ENCODE measurements at places on chromosomes 2 and 18.

GRCh38 chr2:86042256-86043168, 63.2 kb downstream of the POLR1A start:
- DNase-seq, result no peak

GRCh38 chr18:73895701-73896100, 251.9 kb downstream of the FBXO15 start:
- no peak for DNase-seq

- DNase-seq, result no peak
Measured at GRCh38 chr2:99975386-99975785, 167.0 kb downstream of the AFF3 start.

- no peak for DNase-seq
Measured at GRCh38 chr2:158405341-158405740, 51.2 kb downstream of the CCDC148 start.

DNA sequence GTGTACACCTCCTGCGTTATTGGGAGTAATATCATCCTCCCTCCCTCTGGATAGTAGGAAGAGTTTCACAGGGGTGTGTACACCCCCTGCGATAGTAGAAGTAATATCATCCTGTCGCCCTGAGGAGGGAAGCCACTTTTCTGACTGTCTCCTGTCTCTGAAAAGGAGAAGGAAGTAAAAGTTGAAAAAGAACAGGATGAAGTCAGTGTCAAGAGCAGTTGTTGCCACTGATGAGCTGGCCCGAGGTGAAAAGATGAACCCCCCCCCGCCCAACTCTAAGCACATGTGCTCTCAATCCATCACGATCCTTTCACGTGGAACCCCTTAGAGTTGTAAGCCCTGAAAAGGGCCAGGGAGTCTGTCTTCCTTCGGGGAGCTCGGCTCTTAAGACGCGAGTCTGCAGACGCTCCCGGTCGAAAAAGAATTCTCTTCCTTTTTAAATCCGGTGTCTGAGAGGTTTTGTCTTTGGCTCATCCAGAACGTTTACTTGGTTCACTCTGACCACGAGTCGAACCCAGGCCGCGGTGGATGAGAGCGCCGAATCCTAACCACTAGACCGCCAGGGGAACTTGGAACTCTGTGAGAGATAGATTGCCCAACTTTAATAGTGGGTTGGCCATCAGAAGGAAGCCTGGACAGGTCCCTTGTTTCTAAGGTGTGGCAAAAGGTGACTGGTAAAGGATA, 22.4 kb upstream of the NAGK start:
- no peak for DNase-seq

GRCh38 chr2:97845133-97845532, 131.8 kb downstream of the ZAP70 start:
- DNase-seq, result no peak

GRCh38 chr2:21821672-21822227, 698.0 kb downstream of the TDRD15 start:
- no peak for DNase-seq

DNA sequence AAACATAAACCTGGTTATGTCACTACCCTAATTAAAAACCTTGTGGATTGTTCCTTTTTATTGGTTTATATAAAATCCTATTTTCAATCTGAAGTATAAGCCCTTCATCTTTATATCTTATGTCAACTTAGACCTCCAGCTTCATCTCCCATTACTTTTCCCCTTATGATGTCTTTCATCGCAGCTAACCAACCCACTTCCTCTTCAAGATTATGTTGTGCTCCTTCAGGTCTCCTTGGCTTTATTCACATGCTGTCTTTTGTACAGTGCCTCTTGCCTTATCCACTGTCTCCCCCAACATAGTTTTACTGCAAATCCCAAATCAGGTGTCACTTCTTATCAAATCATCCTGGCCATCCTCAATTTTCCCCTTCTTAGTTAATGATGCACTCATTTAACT, 25.9 kb downstream of the MBD5 start:
- DNase-seq, result no peak

DNA sequence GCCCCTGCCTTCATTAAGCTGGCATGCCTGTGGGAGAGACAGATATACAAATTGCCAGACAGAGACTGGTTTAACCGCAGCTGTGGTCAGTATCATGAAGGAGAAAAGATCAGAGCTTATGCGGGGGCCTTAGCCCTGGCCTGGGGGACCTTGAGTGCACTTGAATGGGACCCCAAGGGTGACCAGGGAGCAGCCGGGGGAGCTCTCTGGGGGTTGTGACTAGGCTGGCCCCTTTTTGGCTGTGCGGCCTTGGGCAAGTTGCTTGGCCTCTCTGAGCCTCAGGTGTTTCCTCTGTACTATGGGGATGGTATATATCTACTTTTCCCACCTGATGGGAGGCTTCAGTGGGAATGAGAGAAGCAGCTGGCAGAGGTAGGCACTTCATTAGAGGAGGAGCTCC, 35.7 kb downstream of the INHBB start:
- no peak for DNase-seq

DNA sequence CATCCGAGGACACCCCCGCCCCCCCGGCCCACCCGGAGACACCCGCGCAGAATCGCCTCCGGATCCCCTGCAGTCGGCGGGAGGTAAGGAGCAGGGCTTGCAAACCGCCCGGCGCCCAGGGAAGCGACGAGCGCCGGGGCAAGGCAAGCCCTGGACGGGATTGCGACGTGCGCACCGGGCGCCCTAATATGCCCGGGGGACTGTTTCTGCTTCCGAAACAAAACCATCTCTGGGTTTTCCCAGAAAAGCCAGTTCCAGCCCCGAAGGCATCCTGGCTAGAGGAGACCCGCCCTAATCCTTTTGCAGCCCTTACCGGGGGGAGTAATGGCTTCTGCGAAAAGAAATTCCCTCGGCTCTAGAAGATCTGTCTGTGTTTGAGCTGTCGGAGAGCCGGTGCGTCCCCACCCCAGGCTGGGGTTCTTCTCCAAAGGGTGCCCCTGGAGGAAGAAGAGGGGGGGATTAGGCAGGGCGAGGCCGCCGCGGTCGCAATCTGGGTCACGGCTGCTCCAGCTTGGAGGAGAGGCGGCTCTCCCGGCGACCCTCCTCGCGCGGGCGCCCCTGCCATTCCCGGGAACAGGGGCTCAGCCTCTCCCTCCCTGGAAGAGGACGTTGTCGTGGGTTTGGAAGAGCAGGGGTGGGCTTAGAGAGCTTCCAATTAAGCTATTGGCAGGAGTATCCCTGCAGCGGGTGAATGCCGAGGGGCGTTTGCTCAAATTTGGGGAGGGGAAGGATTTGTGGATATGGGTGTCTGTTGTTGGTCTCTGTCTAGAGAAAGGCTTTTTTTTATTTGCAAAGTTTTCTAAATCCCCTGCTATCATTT, 521 bp downstream of the MYCN start:
- DNase-seq, result no peak

GRCh38 chr2:178962152-178962551, 87.8 kb downstream of the CCDC141 start:
- no peak for DNase-seq

DNA sequence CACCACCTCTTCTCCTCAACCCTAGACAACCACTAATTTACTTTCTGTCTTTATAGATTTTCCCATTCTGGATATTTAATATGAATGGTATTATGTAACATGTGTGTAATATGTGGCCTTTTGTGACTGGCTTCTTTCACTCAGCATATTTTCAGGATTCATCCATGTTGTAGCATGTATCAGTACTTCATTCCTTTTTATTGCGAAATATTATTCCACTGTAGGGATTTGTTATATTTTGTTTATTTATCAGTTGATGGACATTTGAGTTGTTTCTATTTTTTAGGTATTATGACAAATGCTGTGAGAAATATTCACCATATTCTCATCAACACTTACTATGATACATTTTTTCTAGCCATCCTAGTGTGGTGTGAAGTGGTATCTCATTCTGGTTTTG, 138.8 kb upstream of the DLGAP1 start:
- DNase-seq, result no peak

DNA sequence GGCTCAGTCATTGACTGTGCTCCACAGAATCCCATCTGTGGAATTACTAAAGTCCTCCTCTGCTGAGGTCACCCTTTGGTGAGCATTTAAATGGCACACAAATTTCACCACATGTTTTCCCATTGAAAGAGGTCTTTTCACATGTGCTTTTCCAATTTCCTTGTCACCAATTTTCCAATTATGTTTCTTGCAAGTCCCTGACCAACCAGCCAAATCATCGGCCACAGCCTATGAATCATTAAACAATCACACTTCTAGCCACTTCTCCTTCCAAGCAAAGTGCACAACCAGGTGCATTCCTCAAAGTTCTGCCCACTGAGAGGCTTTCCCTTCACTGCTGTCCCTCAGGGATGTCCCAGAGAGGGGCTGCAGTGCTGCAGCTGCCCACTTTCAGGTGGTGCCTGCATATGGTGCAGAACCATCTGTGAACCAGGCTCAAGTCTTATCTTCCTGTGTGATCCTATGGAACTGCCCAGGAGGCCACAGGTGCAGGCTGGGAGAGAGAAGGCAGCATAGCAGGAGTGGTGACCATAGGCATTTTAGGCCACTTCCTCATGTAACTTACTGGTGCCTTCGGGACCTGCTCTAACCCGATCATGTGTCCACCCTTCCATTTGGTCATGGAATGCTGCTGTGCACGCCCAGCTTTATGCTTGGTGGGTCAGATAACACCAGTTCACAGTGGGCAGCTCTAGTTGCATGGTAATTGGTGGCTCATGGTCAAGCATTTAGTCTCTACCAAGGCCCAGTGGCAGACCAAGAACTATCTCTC, 153.0 kb downstream of the SEPTIN10 start:
- no peak for DNase-seq
